ENCODE measurements at places on chromosomes 3 and 15.

GRCh38 chr15:59247364-59247763 lies 40.7 kb downstream of the LDHAL6B start:
- peak; percentile 83 for DNase-seq

DNA sequence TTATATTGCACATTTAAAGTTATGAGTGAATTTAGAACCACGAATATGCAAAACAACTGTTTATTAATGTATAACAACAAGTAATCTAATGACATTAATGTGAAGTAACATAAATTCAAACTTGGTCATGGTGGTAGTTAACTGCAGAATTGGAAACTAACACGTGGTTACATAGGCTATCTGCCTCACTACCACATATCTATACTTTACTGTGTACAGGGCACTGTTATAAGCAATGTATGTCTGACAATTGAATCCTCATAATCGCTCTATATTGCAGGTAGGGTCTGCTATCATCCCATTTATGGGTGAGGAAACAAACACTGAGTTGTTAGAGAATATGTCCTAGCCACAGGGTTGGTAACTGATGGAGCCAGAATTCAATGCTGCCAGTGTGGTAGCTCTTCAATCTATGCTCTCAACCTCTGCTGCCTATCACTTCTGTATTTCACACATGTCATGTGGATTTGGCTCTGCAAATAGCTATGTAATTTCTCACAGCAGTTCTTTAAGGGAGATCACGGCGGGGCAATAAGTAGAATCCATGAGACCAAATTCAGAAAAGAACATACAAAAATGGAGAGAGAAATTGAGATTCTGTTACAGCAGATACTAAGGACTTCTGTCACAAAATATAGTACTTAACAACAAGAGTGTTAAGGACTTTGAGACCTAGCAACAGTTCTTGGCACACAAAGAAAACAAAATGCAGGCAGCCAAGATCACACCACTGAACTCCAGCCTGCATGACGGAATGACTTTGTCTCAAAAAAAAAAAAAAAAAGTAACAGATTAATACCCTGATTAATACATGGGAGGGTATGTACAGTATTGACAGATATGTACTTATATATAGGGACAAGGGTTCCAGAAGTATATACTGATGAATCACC lies 100.0 kb upstream of the CSPG5 start:
- DNase-seq: no peak

- peak; percentile 3 for DNase-seq
Measured at GRCh38 chr15:49439678-49440395, 16.8 kb downstream of the FGF7 start.

DNA sequence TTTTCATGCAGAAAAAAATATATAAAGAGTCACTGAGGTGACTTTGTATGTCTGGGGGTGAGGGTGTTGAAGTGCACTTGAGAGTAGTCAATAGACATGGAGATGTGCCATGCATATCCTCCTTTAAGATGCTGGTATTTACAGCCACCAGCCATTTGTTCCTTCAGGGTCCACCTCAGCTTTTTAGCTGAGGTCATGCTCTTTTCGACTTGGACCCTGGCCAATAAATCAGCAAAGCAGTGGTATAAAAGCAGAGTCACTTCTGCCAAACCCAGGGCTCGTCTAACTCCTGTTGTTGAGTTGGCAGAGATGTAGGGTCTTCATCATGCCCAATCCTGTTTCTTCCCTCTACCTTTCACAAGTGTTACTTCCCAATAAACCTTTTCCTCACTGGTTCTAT lies 75.1 kb upstream of the OSTN start:
- no peak for DNase-seq

DNA sequence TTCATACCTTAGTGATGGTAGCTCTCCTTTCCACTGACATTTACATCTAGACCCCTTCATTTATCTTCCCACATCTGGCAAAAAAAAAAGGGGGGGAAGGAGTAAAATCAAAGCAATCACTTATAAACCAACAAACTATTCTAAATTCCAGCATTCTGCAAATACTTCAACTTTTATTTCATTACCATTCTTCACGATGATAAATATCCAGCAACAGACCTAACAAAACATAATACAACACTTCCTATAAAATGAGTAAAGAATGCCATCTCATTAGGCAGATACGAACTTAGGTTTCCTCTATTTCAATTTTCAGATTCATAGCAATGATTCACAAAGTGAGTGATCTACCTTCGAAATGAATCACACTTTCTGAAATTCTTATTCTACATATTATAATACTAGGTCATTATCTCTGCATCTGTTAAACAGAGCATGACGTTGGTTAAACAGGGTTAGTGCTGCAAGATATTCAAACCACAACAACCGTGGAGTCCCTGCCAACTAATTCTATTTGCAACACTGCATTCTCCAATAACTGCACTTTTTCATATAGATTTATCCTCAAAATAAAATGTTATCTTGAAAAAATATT lies at the start of gene LRRFIP2:
Gene LRRFIP2 (minus strand): TSS at position 51 of the 595 bp plus-strand sequence. CDS start 25,599 bp downstream, outside the sequence.
- peak; percentile 80 for DNase-seq

DNA sequence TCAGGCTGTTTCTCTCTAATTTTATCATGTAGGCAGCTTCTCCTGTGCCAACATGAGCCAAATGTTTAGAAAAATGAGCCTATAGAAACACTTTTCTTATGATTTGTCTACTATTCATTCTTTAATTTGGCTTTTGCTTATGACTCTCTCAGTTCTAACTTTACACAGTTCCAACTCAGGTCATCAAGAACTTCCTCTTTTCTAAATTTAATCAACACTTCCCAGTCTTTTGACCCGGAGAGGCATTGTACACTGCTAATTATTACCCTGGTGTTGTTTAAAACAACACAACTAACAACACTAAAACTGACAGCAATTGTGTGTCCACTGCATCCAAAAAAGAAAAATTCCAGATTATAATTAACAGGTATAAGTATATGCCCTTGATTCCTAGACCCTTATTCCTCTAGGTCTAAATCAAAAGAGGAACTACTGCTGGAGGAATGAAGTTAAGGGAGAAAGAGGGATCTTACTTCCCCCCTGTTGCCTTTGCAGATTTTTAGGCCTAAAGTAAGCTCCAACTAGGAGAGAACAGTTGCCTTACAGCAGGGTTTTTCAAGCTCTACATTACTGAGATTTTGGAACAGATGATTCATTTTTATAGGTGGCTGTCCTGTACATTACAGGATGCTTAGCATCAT lies 332.2 kb upstream of the GOLIM4 start:
- peak; percentile 41 for DNase-seq

DNA sequence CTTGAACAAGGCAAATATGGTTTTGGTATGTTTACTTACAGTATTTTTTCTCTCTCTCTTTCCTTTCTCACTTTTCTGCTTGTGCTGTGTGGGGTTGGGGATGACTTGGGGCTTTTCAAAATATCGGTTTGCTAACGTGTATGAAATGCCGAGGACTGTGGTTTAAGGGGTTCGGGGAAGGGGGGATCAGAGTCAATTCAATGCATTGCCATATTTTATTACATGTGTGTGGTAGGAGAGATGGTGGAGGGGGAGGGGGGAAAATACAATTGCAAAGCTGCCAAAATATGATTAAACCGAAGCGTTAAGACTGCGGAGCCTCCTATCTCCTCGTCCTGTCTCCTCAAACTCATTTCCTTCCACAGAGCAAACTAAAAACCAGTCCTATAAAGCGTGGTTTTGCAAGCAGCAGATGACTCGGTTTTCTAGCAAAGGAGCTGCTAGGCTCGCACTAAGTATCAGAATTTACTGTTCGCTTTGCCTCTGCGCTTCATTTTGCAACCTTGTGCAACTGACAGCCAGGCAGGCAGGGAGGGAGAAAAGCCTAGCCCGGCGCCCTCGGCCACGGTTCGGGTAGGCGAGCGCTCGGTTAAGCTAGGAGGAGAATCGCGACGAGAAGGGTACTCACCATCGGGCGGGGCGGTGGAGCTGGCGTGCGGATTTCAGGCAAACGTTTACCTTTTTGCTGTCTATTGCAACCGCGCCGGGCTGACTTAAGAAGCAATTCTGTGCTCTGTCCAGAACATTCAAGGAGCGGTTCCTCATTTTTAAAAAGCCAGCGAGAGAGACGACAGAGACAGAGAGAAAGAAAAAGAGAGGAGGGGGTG lies 4.0 kb upstream of the NR2F2 start:
- no peak for DNase-seq

GRCh38 chr3:126935756-126936509 lies 47.0 kb upstream of the PLXNA1 start:
- peak; percentile 11 for DNase-seq

- DNase-seq: peak; percentile 60
Measured at GRCh38 chr3:43405888-43406642, 119.7 kb downstream of the SNRK start.

- DNase-seq: no peak
Measured at GRCh38 chr15:68186671-68187397, 18.3 kb downstream of the CALML4 start.

- DNase-seq: no peak
Measured at GRCh38 chr15:48522911-48523310, 122.6 kb downstream of the FBN1 start.

DNA sequence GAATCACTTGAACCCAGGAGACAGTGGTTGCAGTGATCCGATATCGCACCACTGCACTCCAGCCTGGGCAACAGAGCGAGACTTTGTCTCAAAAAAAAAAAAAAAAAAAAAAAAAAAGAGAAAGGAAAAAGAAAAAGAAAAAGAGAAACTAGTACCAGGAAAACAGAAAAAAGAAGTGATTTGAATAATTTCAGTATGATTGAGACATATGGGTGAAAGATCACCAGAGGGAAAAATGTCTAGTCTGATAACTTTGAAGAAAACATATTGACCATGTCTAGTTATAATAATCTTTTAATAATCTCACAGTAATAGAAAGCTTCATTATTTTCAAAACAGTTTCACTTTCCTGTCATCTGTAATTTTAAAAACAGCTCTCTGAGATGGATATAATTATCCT lies 16.4 kb downstream of the TGFBR2 start:
- DNase-seq: no peak

GRCh38 chr15:98438326-98438725 lies 210.0 kb upstream of the IGF1R start:
- no peak for DNase-seq

DNA sequence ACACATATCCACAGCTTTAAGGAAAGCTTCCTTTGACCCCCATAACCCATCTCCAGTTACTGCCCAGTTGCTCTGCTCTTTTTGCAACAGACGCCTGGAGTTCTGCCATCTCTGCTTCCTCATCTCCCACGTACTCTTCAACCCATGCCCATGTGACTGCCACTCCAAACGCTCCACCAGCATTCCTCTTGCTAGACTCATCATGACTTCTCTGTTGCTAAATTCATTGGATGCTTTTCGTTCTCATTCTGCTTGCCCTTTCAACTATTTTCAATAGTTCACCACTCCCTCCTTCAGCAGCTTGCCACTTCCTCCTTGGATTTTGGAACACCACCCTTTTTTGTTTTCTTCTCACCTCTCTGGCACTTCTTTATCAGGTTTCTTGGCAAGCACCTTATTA lies 2.7 kb upstream of the KNSTRN start:
- no peak for DNase-seq

GRCh38 chr15:70164910-70165715 lies 67.4 kb upstream of the TLE3 start:
- no peak for DNase-seq

GRCh38 chr3:47280519-47280918 lies 2.1 kb downstream of the KIF9 start:
- no peak for DNase-seq

DNA sequence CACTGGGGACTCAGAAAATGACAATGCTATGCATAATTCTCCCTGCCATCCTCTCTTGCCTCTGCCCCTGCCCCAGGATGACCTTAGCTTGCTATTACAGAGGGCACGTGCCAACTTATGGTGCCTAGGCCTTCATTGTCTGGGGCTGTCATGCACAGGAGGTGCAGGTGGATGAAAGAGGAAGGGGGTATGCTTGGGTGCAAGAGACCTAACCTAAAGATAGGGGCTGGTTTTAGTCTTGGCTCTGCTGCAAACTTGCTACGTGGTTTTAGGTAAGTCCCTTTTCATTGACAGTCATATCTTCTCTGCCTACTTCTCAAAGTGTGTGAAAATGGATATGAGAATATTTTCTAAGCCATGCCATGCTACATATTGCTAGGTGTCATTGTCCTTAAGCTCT lies 161.3 kb downstream of the EPHB1 start:
- no peak for DNase-seq

DNA sequence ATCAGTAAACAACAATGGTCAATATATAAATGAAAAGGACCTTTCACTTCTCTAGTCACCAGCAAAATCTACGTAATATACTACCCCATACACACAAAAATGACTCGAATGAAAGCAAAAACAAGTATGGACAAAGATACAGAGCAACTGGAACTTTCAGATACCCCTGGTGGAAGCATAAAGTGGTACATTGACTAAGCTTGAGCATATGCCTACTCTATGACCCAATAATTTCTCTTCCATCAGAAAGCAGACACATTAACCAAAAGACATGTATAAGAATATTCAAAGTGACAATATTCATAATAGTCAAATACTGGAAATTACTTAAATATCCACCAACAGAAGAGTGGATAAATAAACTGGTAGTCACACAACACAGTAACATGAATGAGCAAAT lies 86.0 kb downstream of the EFL1 start:
- DNase-seq: no peak

DNA sequence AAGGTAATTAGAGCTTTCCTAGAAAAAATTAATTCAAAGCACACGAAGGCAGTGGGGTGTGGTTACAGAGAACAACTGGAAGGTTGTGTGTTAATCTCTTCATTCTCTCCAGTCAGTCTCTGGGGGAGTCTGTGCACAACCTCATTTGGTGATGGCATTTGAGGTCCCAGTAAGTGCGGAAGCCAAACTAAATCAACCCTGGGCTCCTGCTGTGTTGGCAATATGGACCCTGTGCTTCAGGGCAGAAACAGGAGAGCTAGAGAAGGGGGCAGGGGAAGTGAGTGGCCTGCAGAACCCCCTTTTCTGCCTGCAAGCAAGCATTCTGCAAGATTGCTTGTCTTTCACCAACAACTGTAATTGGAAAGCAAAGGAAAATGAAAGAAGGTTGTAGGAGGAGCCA lies 195.9 kb upstream of the ST8SIA2 start:
- no peak for DNase-seq

- DNase-seq: no peak
Measured at GRCh38 chr3:30343067-30343831, 263.2 kb upstream of the TGFBR2 start.

DNA sequence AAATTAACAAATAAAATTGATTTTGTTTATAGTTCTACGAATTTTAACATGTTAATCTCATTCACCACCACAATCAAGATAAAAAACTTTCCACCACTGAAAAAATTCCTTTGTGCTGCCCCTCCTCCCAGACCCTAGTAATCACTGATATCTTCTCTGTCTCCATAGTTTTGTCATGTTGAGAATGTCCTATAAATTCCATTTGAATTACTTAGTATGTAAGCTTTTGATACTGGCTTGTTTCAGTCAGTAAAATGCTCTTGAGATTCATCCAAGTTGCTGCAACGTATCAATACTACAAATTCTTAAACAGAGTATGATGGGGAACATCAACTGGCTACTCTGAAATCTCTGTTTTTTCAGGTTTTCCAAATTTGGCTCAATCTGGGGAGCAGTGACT lies 129.6 kb downstream of the CTNNB1 start:
- no peak for DNase-seq
